ENCODE measurements at places on chromosomes 7 and 10. TPM values are rescaled to one million over a fixed set of nuclear protein-coding genes. Genes with fewer than 3 reads are reported as not detected.

Gene GCK
- total RNA-seq = 1.8 TPM

Gene FGL2
- 2.2 TPM for total RNA-seq

Gene GTF2I
- total RNA-seq = 176 TPM

- H3K27ac ChIP-seq = no peak overlapping the region
- DNase-seq = no peak
- no peaks in the 10 kb centered on the region for H3K27me3 ChIP-seq
These were observed 32.8 kb downstream of the UBTD1 start for GRCh38 chr10:97531401-97531986.

- H3K4me3 ChIP-seq = no peak overlapping the region
- H3K27ac ChIP-seq = no peak overlapping the region
- no peak for DNase-seq
- no peaks in the 10 kb centered on the region for H3K36me3 ChIP-seq
- no peaks in the 10 kb centered on the region for H3K4me1 ChIP-seq
- no peaks in the 10 kb centered on the region for H3K27me3 ChIP-seq
These were observed 166.0 kb downstream of the TSPAN12 start for GRCh38 chr7:120691915-120692314.

GRCh38 chr7:12796397-12797127 lies 109.1 kb downstream of the ARL4A start:
- no peak for DNase-seq
- no peak overlapping the region for H3K4me3 ChIP-seq
- H3K27me3 ChIP-seq = no peaks in the 10 kb centered on the region
- no peaks in the 10 kb centered on the region for H3K36me3 ChIP-seq

GRCh38 chr7:424961-425793 lies 94.5 kb downstream of the PDGFA start:
- H3K27ac ChIP-seq = no peak overlapping the region
- no peaks in the 10 kb centered on the region for H3K4me1 ChIP-seq
- DNase-seq = no peak
- no peaks in the 10 kb centered on the region for H3K27me3 ChIP-seq
- H3K4me3 ChIP-seq = no peak overlapping the region
- no peaks in the 10 kb centered on the region for H3K36me3 ChIP-seq

- no peak overlapping the region for H3K4me3 ChIP-seq
- no peaks in the 10 kb centered on the region for H3K27me3 ChIP-seq
- no peaks in the 10 kb centered on the region for H3K4me1 ChIP-seq
- no peak for DNase-seq
- no peaks in the 10 kb centered on the region for H3K36me3 ChIP-seq
These were observed 528.1 kb upstream of the DPP6 start for GRCh38 chr7:153524070-153524601.

DNA sequence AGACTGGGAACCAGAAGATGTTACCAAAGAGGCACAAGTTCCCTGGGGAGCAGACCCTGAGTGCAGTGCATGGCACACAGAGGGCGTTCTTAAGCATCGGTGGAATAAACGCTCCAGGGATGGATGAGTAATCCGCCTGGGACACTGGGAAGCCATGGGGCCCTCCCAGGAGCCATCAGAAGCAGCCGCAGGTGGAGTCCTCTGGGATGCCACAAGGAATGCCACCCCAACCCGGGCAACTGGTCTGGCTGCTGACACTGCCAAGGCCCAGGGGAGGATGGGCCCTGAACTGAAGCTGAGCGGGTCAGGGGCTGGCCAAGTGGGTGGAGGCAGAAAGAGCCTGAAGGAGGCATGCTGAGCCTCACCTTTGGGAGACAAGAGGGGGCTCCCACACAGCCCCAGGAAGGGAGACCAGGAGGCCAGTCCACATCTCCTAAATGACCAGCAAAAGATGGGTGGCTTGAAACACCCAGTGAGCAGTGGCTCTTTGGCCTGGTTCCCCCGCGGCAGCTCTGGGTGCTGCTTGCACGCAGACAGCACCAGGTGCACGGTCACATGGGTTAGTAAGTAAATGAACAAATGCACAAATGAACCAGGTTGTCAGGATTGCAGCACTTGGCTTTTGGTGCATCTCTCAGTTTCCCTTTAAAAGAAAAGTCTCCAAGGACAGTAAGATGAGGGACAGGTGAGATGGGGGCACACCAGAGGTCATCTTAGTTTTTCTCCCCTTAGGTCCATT lies 141.3 kb upstream of the ZMIZ1 start:
- no peaks in the 10 kb centered on the region for H3K4me1 ChIP-seq

- peaks cover 17% of the 10 kb centered on the region for H3K4me1 ChIP-seq
- H3K36me3 ChIP-seq = no peaks in the 10 kb centered on the region
- no peak overlapping the region for H3K4me3 ChIP-seq
- H3K27ac ChIP-seq = no peak overlapping the region
These were observed 87.5 kb upstream of the PDCD4 start for GRCh38 chr10:110784198-110784597.

GRCh38 chr10:110504111-110504735 lies 6.5 kb downstream of the DUSP5 start:
- H3K27me3 ChIP-seq = no peaks in the 10 kb centered on the region
- peak overlapping the region; percentile 18 for H3K4me3 ChIP-seq
- peak; percentile 26 for DNase-seq
- peaks cover 64% of the 10 kb centered on the region for H3K4me1 ChIP-seq

GRCh38 chr7:124033095-124033806 lies 384 bp upstream of the TMEM229A start:
- no peak overlapping the region for H3K27ac ChIP-seq
- no peak overlapping the region for H3K4me3 ChIP-seq
- no peaks in the 10 kb centered on the region for H3K36me3 ChIP-seq
- H3K4me1 ChIP-seq = no peaks in the 10 kb centered on the region
- DNase-seq = no peak

Measured in CD8-positive, alpha-beta memory T cell (primary cell).